ENCODE measurements at places on chromosomes 1 and 21.

GRCh38 chr1:206117151-206117948, at the start of gene AVPR1B:
Gene AVPR1B, minus strand, starts transcription at chr1:206117388. Its CDS starts 498 bp downstream, at chr1:206116890.
- DNase-seq: no peak

GRCh38 chr1:70553567-70553956, 142.5 kb downstream of the CTH start:
- DNase-seq: no peak

- no peak for DNase-seq
Observed at GRCh38 chr1:110185181-110185580, 24.9 kb upstream of the KCNC4 start.

- DNase-seq: no peak
Observed at GRCh38 chr21:15491100-15491499, 238.7 kb upstream of the USP25 start.

GRCh38 chr1:109239409-109240068, 9.8 kb upstream of the CELSR2 start:
- no peak for DNase-seq
